ENCODE measurements at places on chromosomes 16 and 17.

DNA sequence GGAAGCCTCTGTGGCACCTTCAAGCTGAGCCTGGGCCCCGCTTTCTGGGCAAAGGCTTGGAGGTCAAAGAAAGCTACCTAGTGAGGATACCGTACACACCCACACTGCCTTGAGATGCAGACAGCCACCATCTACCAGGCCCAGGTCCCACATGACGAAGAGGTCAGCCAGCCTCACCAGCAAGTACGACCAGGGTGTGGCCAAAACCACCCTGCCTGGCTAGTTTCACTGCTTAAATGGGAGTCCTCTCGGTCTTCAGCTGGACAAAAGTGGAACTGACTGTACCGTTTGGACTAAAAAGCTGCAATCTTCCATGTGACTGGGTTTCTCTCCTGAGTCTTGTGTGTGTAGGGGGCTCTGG is 21.6 kb downstream of the VASN start:
- peak; percentile 82 for DNase-seq

DNA sequence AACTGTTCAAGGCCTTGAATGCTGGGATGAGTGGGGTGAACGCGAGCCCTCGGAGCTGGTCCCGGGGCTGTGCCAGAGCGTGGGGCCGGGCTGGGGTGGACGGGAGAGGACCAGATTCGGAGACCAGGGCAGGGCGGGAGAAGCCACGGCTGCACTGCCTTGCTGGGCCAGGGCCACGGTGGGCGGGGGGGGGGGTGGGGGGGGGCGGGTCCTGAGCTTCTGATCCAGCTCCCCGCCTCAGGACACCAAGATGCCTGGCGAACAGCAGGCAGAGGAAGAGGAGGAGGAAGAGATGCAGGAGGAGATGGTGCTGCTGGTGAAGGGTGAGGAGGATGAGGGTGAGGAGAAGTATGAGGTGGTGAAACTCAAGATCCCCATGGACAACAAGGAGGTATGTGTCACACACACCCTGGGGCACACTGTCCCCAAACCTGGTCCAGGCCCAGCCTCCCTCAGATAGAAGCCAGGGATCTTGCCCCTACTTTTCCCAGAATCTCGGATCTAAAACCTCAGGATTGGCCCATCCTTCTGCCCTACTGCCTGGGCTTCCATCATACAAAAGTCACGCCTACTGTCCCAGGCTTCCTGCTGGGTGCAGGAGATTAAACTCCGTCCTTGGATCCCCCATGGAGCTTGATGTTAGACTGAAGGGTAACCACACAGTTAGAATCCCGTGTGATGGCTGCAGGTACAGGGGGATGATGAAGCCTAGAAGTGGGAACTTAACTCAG is 563 bp downstream of the ZNF771 start:
- peak; percentile 56 for DNase-seq

- no peak for DNase-seq
Observed at GRCh38 chr17:19759568-19760549, 11.8 kb upstream of the ALDH3A1 start.

GRCh38 chr17:12769981-12770380 is 19.3 kb upstream of the ARHGAP44 start:
- peak; percentile 26 for DNase-seq

- DNase-seq: peak; percentile 83
Observed at GRCh38 chr16:27169511-27170071, 33.7 kb upstream of the KDM8 start.

GRCh38 chr17:80637048-80637781 is 92.6 kb downstream of the RPTOR start:
- DNase-seq: no peak

DNA sequence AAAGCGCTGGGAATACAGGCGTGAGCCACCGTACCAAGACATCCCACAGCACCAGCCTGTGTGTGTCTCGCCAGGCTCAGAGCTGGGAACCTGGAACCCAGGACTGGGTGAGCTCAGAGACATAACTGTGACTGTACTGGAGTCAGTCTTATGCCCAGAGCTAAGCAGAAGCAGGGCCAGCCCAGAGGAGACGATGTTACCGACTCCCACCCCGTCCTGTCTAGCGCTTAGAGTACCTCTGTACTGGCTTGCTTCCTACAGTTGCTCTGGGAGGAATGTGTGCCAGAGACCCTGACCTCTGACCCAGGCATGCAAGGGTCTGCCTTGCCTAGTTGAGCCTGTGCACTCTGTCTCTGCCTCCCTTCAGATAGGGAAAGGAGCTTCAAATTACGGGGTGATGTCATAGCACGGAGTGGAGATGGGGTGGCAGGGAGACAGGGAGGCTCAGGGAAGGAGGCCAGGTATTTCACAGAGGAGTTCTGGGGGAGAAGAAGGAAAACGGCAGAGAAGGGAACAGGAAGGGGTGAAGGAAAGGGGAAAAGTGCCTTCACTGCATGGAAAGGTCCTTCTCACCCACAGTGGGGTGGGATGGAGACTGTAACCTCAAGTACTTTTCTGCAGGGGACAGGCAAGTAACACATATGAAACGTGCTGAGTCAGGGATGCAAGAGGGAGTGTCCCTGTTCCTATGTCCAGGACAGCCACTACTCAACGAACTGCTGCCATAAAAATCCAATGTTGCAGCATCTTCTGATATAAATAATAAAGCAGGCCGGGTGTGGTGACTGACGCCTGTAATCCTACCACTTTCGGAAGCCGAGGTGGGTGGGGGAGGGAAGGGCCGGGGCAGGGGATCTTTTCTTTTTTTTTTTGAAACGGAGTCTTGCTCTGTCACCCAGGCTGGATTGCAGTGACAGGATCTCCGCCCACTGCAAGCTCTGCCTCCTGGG is 5.8 kb upstream of the ARMC5 start:
- DNase-seq: peak; percentile 75

GRCh38 chr16:46737621-46738214 is 10.4 kb downstream of the MYLK3 start:
- no peak for DNase-seq

GRCh38 chr16:21598701-21599121 is 666 bp upstream of the METTL9 start:
- DNase-seq: peak; percentile 49

DNA sequence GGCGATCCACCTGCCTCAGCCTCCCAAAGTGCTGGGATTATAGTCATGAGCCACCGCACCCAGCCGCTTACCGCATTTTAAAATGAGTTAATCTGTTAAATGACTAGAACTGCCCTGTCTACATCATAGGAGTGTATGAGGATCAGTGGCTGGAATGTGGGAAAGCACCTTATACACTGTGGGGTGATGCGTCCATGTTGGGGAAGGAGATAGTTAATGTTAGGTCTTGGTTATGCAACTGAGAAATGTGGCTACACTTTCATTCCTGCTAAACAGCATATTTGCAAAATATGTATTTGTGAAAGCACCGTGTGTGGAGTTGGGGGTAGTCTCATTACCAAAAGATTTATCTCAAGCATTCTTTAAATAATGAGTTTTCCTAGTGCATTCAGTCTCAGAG is 107.6 kb downstream of the SPACA3 start:
- DNase-seq: no peak

GRCh38 chr17:64585146-64585545 is 77.0 kb downstream of the SMURF2 start:
- no peak for DNase-seq

DNA sequence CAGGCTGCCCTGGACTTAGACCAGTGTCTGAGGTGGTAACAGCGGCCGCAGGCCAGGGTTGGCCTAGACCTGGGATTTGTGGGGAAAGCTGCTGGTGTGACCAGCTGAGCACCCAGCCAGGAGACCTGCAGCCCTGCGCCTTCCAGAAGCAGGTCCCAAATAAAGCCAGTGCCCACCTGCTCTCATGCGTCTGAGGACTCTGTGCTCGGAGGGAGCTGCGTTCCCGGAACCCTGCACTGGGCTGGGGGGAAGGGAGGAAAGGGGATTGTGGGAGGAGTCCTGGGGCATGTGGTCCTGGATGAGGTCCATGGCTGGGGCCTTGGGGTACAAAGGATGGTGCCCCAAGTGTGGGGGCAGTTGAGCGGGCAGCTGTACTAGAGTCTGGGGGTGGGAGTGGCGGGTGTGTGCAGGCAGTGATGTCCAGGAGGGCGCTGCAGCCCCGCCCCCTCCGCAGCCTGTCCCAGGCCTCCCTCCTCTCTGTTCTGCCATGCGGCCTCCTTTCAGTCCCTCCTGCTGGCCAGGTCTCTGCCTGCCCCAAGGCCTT is 1.8 kb upstream of the NECAB2 start:
- no peak for DNase-seq

DNA sequence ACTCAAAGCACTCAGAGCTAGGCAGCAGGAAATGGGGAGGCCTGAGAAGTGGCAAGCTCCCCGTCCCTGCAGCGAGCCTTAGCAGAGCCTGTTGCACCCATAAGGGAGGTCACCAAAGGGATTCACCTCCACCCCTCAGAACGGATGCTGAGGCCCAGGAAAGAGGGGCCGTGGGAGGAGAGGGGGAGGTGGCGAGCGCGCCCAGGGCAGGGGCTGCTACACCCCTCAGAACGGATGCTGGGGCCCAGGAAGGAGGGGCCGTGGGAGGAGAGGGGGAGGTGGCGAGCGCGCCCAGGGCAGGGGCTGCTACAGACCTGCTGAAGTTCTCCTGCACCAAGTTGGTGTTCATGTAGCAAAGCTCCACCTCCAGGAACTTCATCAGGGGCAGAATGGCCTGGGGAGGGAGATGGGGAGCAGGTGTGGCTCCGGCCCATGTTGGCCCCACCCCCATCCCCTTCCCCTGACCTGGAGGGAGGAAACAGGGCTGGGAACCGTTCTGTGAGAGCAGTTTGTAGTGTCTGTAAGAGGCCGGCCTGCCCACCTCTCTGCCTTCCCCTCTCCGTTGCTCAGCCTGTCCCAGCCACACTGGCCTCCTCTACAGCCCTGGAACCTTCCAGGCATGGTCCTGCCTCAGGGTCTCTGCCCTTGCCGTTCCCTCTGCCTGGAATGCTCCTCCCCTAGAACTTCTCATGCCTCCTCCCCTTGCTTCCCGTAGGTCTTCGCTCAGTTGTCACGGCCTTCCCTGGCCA is 11.4 kb downstream of the UNC13D start:
- no peak for DNase-seq

DNA sequence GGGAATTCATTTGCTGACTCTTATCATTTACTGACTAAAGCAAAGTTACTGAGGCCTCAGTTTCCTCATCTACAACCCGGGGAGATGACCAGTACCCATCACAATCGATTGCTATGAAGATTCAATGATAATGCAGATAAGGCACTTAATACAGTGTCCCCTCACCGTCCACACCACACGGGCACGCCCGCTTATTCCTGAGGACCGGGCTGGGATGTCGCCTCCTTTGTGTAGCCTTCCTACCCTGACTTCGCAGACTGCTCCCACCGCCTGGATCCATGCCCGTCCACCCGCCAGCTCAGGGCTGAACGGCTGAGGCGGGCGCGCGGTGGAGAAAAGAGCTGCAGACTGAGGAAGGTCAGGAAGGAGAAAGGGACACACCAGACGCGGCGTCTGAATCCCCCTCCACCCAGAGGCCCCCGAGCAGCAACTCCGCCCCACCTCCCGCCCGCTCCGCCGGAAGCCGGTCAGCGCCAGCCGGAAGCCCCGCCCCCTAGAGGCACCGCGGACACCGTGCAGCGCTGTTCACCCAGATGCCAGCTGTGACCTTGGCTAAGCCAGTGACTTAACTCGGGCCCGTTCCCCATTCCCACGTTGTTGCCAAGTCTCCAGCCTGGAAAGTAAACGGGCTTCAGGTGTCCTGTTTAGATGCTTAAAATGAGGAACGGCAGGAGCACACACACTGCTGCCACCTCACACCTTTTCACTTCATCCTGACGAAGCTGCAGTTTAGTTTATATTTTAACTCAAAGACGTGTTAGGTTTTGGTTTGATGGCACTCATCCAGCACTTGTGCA is at the start of gene KRABD2:
Gene KRABD2, minus strand, starts transcription at position 434 of the 797 bp plus-strand sequence.
- peak; percentile 93 for DNase-seq

GRCh38 chr17:79955691-79956440 is 79.8 kb downstream of the TBC1D16 start:
- no peak for DNase-seq

- no peak for DNase-seq
Observed at GRCh38 chr16:86232496-86232895, 277.8 kb upstream of the FOXF1 start.

DNA sequence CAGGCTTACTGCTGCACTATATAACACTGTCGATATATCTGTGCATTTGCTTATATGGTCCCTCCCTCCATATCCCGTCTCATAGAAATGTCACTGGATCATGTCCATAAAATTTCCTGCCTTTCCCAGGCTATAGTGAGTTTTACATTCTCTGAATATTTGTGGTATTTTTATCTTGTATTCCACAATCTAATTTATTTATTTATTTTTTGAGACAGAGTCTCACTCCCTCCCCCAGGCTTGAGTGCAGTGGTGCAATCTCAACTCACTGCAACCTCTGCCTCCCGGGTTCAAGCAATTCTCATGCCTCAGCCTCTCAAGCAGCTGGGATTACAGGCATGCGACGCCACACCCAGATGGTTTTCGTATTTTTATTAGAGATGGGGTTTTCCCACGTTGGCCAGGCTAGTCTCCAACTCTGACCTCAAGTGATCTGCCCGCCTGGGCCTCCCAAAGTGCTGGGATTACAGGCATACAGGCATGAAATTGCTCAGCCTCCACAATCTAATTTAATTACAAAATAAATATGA is 12.9 kb downstream of the TRIM37 start:
- DNase-seq: peak; percentile 89

DNA sequence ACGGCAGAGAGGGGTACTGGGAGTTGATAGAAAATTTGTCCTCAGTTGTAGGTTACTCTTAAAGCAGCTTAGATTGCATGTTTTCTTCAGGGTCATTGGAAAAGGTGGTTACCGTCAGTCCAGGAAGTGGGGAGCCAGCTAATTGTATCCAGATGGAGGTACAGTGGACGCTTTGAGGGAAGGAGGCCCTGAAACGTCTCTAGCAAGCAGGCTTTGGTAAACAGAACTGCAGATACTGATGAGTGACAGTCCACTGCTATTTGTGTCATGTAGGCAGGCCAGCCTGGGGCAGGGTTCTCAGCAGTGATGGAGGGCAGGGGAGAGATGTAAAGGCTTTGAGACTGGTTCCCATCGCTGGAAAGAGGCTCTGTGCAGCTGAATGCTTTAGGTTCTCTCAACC is 30.2 kb upstream of the ST6GALNAC1 start:
- DNase-seq: peak; percentile 30

DNA sequence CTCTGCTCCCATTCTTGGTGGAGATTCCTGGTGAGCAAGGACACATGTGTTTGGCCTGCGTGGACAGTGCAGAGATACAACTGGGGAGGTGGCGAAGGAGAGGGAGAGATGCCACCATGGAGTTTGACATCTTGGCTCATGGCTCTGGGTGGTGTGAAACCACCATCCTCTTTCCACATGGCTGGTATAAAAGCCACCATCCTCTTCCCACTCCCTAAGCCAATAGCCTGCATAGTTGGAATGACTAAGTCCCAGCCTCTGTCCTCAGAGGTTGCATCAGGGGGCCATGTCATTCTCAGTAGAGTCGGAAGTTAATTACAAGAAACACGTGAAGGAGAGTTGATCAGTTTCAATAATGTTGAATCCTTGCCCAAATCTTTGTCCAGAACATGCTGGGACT is 10.0 kb downstream of the RBFOX1 start:
- no peak for DNase-seq

Measured in GM23248 (cell line).